T-helper 1 cell (primary cell): ENCODE measurements at places on chromosomes 5 and 9.

- DNase-seq: no peak
These were observed 107.4 kb upstream of the IFNE start for GRCh38 chr9:21589344-21590056.

GRCh38 chr5:1012313-1012841 is 3.8 kb downstream of the NKD2 start:
- no peak for DNase-seq

DNA sequence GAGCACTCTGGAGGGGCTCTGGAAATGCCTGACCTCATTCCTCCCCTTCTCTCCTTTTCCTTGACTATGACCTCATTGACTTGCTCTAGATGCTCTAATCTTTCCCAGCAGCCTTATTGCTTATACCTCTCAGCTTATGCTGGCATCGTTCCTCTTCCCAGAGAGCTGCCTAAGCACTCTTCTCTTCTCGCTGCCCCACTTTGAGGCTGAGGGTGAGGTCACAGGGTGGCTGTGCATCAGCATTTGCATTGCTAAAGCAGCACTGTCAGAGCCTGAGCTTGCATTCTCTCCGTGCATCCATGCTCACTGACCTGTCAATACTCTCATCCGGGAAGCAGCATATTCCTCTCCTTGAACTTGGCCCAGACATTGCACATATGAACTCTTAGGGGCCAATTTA is 96.4 kb upstream of the NTRK2 start:
- DNase-seq: no peak

DNA sequence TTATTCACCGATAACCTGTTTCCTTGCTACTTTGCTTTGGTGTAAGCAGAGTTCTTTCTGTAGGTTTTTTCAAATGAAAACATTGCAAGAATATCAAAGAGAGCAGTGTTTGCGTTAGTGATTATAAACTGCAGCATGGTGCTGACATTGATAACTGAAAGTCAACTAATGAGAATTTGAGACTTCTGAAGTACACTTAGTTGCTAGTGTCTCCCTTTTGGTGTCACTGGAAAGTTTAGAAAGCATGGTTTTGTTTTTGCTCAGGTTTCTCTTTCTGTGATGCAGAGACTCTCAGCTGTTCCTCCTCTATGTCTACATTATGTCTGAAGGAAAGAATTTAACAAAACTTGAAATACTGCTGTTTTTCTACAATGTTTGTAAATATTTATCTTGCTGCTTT is 80.2 kb upstream of the ZNF169 start:
- no peak for DNase-seq

DNA sequence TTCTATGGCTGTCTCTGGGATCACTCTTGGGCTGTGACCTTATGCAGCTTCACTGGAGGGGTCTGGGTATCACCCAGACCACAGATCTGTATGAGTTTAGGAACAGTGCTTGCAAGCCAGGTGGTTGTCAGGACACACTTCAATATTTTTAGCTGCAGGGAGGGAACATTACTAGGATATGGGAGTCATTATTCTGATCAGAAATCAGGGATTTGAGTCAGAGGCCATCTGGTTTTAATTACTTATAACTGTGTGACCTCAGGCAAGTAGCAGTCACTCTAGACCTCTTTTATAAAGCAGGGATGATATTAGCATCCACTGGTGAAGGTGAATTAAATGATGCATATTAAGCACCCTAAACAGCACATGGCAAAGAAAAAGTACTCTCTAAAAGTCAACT is 60.1 kb upstream of the NMUR2 start:
- DNase-seq: no peak

GRCh38 chr9:125644819-125645507 is 62.0 kb downstream of the MAPKAP1 start:
- DNase-seq: no peak

DNA sequence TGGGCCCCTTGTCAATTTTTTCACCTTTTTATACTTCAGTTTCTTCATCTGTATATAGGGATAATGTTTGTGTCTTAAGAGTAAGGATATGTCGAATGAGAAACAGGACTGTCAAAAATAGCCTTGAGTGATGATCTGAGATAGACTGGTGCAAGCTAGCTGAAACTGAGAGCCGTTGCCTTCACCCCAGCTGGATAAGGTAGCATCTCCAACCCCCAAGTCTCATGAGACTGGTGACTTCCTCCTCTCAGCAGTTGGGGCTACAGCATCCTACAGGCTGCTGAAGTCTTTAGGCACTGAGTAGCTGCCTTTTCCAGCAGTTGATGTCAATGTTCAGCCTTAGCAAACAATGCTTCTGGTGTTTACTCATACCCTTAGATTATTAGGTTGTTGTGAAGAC is 330.2 kb downstream of the OSTF1 start:
- no peak for DNase-seq

DNA sequence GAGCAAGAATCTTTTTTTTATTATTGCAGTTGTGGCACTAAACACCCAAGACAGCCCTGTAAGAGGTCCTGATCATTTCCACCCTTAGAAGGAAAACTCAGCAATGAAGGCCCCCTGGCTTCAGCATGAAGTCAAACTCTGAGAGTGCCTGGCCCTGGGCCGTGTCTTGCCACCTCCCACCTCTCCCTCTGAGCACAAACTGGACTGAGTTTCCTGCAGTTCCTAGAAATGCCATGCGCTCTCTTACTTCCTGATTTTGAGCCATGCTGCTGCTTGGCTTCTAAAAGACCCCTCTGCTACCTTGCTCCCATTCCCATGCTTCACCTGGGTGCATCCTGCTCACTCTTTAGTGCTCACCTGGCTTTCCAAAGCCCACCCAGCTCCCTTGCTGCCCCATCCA is 140.4 kb upstream of the KLF9 start:
- DNase-seq: no peak

DNA sequence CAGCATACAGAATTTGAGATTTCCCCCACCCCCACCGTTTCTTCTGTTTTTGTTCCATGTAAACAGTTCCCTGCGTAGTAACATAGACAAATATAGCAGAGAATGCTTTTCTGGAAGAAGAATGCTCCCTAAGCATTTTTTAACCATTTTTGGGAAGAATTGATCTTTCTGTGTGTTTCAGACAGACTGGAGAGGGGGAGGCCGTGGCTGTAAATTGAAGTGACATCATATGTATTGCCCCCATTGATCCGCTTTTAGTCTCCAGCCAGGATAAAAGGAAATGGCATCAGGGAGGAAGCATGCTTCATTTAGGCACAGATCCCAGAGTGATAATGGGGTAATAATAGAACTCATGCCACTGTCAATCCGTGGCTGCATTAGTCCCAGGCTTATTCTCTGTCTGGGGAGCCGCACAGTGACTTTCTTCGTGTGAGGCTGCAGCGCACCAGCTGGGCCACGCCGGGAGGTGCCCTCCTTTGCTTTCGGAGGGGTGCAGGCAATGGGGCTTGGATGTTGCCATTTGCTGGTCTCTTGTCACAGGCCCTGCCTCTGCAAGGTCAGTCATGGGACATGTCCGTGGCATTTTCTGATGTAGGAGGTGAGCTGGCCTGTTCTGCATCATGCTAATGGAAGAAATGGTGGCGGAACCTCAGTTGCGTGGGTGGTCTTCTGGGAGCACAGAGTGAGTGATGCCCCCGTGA is 261.5 kb downstream of the FANCC start:
- no peak for DNase-seq

DNA sequence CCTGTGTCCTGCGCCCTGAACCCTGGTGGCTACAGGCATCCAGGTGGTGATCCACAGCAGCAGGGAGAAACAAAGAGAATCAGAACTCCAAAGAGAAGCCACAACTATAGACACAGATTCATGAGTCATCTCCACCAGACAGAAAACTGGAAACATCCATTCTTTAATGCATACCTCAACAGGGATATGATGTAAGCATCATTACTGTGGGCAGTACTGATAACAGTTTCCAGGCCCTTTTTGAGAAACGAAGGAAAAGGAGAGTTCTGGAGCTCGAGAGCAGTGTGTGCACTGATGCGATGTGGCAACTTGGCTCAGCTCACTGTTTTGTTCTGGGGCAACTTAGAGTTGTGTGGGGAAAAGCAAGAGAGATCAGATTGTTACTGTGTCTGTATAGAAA is 215.6 kb upstream of the ADAMTS16 start:
- DNase-seq: no peak

- no peak for DNase-seq
These were observed 32.9 kb downstream of the TRPC7 start for GRCh38 chr5:136332223-136333015.

GRCh38 chr5:123098767-123099513 is 9.9 kb downstream of the PRDM6 start:
- DNase-seq: no peak

- no peak for DNase-seq
These were observed 144.8 kb upstream of the PIK3R1 start for GRCh38 chr5:68070591-68071281.

DNA sequence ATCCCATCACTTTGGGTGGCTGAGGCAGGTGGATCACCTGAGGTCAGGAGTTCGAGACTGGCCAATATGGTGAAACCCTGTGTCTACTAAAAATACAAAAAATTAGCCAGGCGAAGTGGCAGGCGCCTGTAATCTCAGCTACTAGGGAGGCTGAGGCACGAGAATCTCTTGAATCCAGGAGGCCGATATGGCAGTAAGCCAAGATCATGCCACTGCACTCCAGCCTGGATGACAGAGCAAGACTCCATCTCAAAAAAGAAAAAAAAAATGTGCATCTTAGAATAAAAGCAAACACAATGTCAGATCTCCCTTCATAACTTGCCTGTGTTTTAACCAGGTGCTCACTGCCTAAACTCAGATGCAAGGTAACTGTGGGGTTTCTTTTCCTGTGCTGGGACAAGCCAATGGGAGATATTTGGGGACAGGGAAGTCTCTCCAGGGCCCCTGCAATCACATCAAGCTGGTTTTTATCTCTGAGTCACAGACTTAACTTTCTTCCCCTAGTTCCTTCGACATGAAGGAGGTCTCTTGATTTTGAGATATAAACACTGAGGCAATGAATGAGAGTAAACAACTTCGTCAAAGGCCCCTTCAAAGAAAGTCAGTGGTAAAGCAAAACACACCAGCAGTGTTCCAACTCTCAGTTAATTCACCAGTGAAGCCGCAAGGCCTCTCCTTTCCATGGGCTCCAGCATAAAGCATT is 99.1 kb downstream of the SNX18 start:
- no peak for DNase-seq

GRCh38 chr9:109132567-109133021 is 12.8 kb upstream of the TMEM245 start:
- DNase-seq: no peak

- DNase-seq: no peak
These were observed 330.3 kb upstream of the IRX1 start for GRCh38 chr5:3265131-3265885.

- DNase-seq: no peak
These were observed 88.8 kb downstream of the HMCN2 start for GRCh38 chr9:130354378-130354777.

DNA sequence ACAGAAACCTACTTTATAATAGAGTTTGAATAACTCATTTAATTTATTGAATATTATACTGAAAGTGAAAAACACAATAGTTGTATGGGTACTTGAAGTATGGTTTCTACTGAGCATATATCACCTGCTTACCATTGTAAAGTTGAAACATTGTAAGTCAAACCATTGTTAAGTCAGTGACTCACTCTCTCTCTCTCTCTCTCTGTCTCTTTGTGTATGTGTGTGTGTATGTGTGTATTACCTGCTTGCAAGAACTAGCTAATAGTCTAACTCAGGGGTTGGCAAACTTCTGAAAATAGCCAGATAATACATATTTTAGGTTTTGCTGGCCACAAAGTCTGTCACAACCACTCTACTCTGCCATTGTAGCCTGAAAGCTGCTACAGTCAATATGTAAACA is 564.3 kb upstream of the ZNF608 start:
- no peak for DNase-seq

GRCh38 chr5:90824436-90824835 is 265.8 kb downstream of the ADGRV1 start:
- DNase-seq: no peak

GRCh38 chr9:114181607-114182409 is 26.5 kb downstream of the COL27A1 start:
- DNase-seq: no peak
